Cardiac muscle cell (in vitro differentiated cells and primary cell): ENCODE measurements at places on chromosomes 2 and 18. TPM values are rescaled to one million over a fixed set of nuclear protein-coding genes. Genes with fewer than 3 reads are reported as not detected.

The CFAP65 gene
- 0.07 and 2.2 TPM in 2 replicates for total RNA-seq

The UGT1A5 gene
- not detected in 2 replicates for total RNA-seq

The CABLES1 gene
- 3.8 and 4.9 TPM in 2 replicates for total RNA-seq

The FAM237A gene
- not detected in 2 replicates for total RNA-seq

The KIAA2012 gene
- total RNA-seq = 0.21 TPM in 1 of 2 replicates, not detected in the other

The SLC9A4 gene
- not detected in 2 replicates for total RNA-seq

The MLPH gene
- 0.11 and 0.27 TPM in 2 replicates for total RNA-seq

DNA sequence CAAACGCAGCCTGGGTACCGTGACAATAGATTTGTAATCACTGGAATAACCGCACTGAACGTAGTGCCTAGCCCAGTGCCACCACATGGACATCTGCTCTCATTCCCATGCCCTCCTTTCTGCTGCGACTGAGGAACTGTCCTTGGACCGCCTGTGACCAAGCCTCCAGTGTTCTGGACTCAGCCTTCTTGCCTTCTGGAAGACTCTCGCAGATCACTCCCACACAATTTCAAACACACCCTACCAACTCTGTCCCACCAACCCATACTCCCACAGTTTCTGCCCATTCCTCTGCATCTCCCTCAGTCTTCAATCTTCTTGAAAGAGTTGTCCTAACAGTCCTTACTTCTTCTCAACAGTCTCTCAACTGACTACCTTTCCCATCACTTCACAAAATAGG lies 2.1 kb downstream of the RNF149 start:
- DNase-seq = no peak

DNA sequence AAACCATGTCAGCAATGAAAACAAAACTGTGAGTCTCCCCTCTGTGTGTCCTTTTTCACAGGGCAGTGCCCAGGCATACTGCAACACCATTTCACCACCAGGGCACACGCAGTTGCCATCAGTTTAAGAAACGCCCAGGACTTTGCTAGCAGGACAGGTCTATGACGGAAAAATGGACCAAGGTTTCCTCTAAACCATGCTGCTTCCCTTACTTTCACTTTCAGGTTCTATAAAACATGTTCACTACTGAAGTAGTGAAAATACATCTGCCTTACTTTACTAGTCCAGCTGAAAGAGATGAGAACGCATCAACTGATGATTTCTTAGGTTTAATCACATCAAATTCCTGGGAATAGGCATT lies 110.5 kb downstream of the TCF4 start:
- peak; percentile 67 for DNase-seq

GRCh38 chr2:172012677-172013391 lies 13.1 kb downstream of the METAP1D start:
- DNase-seq = no peak

DNA sequence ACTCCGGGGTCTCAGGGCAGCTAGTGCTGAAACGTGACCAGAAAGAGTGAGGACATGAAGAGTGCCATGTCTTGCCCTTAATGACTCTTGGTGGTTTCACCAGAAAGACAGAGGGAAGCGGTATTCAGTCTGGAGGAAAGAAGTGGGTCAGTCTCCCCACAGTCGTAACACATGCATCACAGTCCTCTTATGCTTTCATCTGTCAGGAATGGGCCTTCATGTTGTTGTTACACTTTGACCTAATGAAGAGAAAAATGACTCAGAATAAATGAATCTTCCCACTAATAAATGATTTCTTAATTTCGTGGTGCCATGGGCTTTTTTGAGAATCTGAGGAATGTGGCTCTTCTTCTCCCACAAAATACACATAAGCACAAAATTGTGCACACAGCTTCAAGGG lies 103.2 kb downstream of the SLC8A1 start:
- no peak for DNase-seq

GRCh38 chr2:88959480-88960204 lies 268.2 kb downstream of the RPIA start:
- DNase-seq = no peak

DNA sequence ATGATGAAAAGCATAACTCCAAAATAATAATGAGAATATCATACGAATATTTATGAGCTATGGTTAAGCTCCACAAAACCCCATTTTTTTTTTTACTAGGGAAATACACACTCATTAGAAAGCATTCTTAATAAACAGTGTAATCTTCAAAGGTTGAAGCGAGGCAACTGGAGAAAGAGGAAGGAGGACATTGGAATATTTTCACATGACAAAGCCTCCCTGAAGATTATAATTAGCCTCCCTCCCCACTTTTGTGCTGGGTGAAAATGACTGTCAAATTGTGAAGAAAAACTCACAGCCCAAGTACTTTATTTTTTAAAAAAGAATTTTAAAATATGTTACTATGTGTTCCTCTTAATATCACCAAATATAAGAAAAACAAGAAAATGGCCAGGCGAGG lies 64.1 kb upstream of the NFU1 start:
- no peak for DNase-seq

DNA sequence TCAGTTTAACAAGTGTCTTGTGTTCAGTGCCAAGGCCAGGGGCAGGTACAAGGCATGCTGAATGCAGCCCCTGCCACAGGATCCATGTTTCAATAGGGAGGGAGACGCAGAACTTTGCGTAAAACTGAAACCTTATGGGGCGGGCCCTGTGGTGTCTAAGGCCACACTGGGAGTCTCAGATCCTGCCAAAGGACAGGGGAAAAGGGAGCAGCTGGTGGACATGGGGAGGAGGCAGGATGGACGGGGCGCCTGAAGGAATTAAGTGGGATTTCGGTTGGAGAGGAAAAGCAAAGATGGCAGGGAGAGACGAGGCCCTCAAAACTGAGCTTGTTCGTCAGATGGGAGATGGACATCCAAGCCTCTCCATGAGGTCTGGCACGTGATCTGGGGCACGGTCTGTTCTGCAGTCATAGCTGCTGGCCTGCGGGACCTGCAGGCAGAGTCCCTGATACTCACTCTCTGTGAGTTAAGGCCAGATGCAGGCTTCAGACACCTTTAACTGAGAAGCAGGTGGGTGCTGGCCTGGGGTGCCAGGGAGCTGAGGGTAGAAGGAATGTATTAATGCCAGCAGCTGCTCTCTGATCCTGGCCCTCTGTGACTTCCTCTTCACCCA lies 48.8 kb downstream of the TCF7L1 start:
- DNase-seq = no peak

GRCh38 chr2:156321243-156321904 lies 11.1 kb downstream of the NR4A2 start:
- DNase-seq = no peak

GRCh38 chr18:76449111-76449453 lies 46.0 kb downstream of the ZNF516 start:
- DNase-seq = no peak

DNA sequence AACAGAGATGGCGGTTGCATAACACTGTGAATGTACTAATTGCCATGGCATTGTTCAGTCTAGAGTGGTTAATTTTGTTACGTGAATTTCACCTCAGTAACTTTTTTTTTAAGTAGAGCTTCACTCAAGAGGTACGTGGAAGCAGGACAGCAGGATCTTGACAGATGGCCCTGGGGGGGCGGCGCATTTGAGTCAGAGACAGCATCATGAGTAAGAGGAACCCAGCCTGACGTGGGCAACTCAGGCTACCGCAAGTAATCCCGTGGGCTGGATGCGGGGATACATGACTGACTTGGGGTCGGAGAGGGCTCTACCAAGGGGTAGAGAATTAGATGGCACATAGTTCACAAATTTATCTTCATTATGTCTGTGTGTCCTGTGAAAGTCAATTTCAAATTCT lies 38.1 kb upstream of the DAPL1 start:
- DNase-seq = no peak

DNA sequence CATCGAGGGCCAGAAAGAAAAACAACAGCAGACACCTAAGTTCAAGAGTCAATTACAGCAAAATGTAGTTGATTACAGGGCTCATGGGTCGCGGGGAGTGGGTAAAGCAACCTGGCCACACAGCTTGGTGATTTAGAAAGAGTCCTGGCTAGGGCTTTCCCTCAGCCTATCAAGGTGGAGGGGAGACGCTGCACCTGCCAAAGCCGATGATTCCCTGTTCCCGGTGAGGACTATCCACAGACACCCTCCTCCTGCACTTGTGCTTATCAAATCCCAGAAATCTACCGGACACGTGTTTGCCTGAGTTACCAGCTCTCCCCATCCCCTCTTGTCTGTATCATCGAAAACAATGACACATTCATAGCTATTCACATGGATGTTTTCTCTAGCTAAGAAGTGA lies 7.0 kb upstream of the SOX11 start:
- no peak for DNase-seq

GRCh38 chr2:157194097-157194688 lies 63.3 kb upstream of the GALNT5 start:
- DNase-seq = peak; percentile 60
